ENCODE measurements at places on chromosomes 11 and 22.

GRCh38 chr11:26914968-26915367 is 78.9 kb upstream of the FIBIN start:
- no peak for DNase-seq

DNA sequence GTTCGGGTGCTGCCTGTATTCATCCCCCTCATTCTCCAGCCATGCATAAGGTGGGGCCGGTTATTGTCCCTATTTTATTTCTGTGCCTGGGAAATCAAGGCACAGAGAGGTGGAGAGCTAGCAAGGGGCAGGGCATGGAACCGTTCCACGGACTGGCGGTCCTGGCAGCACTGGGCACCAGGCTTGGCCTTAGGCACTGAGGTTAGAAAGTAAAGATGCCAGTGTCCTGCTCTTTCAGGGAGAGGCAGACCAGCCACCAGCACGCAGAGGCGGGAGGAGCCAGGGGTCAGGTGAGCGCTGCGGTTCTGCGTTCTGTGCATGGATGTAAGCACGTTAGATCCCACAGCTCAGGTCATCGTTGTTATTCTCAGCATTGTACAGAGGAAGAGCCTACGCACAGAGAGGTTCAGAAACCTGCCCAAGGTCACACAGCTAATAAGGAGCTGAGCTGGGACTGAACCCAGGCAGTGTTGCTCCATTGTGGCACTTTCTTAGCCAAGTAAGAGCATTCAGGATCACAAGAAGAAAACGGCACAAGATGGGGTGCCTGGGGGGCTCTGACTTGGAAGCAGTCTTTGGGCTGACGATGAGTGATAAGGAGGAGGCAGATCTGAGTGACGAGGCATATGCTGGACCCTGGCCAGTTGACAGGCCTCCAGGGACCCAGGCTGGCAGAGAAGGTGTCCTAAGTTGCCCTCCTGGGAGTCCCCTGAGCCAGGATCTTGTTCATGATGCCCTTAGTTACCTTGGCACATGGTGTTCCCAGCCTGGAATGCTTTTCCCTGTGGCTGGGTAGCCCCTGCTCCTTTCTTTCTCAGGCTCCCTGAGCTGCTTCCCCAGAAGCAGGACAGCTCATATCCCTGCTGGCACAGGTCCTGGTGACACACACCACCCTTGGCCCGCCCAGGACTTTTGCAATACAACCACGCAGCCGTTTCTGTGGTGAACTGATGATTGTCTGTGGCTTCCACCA is 41.1 kb downstream of the OSBPL5 start:
- DNase-seq, result no peak

- no peak for DNase-seq
These were observed 452.7 kb upstream of the CNTN5 start for GRCh38 chr11:98568013-98568412.

DNA sequence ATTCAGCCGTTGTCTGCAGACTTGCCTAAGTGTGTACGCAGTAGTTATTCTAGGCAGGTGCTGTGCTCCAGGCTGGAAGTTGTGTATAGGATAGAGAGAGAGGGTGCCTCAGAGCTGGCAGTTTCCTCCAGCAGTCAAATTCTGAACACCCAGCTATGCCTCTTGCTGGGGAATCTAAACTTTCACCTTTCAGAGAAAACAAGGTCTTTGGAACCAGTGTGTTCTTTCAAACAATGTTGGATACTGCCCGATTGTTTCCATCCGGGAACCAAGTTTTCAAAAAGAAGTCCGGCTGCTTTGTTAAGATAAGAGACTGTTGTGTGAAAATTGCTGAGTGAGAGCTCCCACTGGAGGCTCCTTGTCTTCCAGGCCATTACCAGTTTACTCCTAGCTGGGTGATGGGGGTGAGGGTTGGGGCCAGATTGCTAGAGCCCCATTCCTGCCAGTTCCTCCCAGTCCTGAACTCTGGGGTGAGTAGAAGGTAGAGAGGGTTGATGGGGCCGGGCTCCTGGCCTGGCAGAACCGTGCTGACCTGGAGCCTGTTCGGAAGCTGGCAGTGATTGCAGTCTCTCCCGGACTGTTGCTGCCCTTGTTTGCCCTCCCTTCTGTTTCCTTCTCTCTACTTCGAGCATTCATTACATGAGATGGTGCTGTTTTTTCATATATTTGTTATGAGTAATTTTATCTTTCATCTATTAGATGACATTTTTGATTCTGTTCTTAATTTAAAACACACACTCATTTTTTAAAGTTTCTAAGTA is 150.2 kb downstream of the TEAD1 start:
- no peak for DNase-seq

GRCh38 chr11:78234006-78234405 is 45.3 kb downstream of the USP35 start:
- DNase-seq, result no peak

DNA sequence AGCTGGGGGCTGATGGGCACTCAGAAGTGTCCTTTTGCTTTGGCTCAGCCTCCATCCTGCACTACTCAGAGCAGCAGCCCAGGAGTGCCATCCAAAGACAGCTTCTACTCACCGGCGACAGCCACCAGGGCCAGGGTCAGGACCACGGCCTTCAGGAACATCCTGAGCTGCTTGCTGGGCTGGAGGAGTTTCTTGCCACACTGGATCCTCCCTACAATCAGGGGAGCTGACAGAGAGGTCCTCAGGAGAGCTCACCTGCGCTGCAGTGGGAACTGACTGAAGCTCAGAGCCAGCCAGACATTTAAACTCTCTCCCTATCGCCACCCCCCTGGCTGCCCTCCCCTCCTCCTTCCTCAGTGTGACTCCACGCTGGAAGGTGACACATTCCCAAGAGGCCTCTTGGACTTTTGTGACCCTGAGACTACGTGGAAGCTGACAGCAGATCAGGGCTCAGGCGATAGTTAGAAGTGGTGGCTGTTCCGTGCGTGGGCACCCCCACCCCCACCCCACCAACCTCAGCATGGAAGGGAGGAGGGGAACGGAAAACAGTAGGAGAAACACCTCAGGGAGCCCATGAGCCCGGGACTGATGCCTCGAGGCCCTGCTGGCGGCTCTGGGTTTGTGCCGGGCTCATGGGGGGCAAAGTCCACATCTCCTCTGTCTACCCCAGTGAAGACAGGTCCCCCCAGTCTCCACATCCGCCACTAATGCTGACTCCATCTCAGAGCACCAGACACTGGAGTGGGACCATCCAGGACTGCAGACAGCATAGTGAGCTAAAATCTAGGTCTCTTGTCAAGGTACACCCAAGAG is at the start of gene APOA4:
TSS of gene APOA4 (minus strand) at position 274 of the 813 bp plus-strand sequence. CDS start at position 161, 113 bp downstream.
- DNase-seq, result no peak

DNA sequence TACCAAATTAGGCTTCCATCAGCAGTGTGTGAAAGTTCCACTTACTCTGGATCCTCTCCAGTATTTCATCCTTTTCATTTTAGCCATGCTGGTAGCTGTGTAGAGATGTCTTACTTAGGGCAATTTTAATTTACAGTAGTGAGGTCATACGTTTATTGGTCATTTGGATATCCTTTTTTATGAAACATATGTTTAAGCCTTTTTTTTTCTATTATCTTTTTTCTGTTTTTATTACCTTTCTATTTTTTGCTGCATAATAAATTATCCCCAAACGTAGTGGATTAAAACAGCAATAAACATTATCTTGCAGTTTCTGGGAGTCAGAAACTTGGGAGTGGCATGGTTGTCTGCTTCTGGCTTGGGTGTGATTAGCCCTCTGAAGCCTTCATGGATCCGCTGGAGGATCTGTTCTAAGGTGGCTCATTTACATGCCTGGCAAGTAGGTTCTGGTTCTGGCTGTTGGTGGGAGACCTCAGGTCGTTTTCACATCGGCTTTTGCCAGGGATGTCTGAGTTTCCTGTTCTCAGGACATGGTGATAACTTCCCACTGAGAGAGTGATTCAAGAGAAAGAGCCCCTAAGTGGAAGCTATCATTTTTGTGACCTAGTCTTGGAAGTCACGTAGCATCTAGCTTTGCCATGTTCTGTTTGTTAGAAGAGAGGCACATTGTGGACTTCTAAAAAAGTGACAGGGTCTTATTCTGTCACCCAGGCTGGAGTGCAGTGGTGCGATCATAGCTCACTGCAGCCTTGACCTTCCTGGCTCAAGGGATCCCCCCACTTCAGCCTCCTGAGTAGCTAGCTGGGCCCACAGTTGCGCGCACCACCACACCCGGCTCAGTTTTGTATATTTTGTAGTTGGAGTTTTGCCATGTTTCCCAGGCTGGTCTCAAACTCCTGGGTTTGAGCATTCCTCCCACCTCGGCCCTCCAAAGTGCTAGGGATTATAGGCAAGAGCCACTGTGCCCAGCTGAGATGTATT is 38.6 kb downstream of the PPP6R3 start:
- DNase-seq, result no peak
